ENCODE measurements at places on chromosomes 13 and 19.

- H3K4me3 ChIP-seq = no peak overlapping the region
- no peak overlapping the region for H3K27ac ChIP-seq
- peaks cover 3% of the 10 kb centered on the region for H3K27me3 ChIP-seq
Observed at GRCh38 chr13:95307507-95307906, 6.3 kb upstream of the ABCC4 start.

DNA sequence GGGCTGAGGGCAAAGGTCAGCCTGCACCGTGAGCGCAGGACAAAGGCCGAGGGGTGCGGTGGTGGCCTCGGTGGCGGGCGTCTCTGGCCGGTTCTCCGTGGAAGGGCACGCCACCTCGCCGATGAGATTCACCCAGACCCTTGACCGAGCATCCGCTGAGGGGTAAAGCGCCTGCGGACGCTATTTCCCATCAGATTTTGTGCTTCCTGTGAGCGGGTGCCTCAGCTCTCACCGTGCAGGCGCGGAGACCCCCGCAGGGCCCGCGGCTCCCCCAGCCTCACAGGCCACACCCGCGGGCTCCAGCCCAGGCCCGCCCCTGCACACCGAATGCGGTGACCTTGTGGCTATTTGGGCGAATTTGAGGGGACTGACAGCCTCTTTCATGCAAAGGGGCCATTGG, 348.0 kb downstream of the TEX29 start:
- no peak overlapping the region for H3K4me3 ChIP-seq
- no peaks in the 10 kb centered on the region for H3K27me3 ChIP-seq
- DNase-seq = no peak
- H3K36me3 ChIP-seq = no peaks in the 10 kb centered on the region
- H3K4me1 ChIP-seq = no peaks in the 10 kb centered on the region

DNA sequence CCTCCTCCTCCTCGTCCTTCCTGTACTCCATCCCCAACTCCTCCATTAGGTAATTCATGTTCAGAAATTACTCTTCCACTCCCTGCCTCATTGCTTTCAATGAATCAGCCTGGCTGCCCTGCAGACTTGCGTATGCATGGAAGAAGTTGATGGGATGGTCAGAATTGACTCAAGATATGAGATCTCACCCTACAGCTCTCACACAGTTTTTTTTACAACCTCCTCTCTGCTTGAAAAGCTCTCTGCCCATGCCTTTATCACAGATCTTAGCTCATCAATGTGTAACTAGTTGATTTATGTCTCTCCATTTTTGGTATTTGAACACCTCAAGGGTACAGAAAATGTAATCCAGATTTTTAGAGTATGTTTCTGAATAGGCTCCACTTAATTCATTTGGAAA, 506.9 kb downstream of the TBC1D4 start:
- H3K36me3 ChIP-seq = no peaks in the 10 kb centered on the region
- H3K27ac ChIP-seq = no peak overlapping the region
- H3K27me3 ChIP-seq = no peaks in the 10 kb centered on the region
- no peak for DNase-seq
- no peak overlapping the region for H3K4me3 ChIP-seq

DNA sequence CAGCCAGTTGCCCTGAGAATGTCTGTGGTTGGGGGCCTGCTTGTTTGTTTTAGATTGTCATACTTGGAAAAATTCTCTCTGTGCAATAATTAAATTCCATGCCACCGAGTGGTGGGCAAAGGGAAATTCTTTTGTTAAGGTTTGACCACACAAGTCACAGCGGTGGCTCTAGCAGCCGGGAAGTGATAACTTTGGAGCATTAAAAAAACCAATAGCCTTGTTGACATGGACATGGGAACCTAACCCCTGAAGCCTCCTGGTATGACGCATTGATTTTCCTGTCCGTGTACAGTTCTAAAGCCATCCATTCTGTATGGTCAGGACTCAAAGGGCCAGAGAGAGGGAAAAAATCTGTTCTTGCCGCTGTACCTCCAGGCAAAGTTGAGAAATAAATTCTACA, 384.9 kb upstream of the ZNF507 start:
- no peak overlapping the region for H3K4me3 ChIP-seq
- H3K27ac ChIP-seq = no peak overlapping the region
- H3K36me3 ChIP-seq = no peaks in the 10 kb centered on the region
- DNase-seq = no peak
- H3K27me3 ChIP-seq = no peaks in the 10 kb centered on the region
- H3K4me1 ChIP-seq = no peaks in the 10 kb centered on the region
